ENCODE measurements at places on chromosomes 1 and 21.

GRCh38 chr1:40341491-40342380 lies 24.6 kb upstream of the COL9A2 start:
- no peak for DNase-seq

GRCh38 chr1:91774520-91775203 lies 111.3 kb downstream of the TGFBR3 start:
- DNase-seq = no peak

GRCh38 chr1:113859478-113860175 lies 11.9 kb downstream of the PTPN22 start:
- peak; percentile 21 for DNase-seq

DNA sequence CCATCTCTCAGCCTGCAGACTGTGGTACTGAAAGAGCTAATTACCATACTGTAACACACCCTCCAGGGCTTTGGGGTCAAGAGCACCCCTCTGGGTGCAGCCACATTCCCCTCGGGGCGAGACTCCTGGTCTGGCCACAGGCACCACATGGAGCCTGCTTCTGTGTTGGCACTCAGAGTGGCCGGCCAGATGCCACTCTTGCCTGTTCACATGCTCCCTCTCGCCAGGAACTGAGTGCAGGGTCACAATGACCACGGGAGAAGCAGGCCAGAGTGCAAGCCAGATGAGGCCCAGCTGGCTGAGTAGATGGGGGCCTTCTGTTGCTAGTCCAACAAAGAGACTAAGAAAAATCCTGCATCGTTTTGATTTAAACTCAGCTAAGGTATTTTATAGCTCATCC lies 864.0 kb downstream of the KCNT2 start:
- no peak for DNase-seq

DNA sequence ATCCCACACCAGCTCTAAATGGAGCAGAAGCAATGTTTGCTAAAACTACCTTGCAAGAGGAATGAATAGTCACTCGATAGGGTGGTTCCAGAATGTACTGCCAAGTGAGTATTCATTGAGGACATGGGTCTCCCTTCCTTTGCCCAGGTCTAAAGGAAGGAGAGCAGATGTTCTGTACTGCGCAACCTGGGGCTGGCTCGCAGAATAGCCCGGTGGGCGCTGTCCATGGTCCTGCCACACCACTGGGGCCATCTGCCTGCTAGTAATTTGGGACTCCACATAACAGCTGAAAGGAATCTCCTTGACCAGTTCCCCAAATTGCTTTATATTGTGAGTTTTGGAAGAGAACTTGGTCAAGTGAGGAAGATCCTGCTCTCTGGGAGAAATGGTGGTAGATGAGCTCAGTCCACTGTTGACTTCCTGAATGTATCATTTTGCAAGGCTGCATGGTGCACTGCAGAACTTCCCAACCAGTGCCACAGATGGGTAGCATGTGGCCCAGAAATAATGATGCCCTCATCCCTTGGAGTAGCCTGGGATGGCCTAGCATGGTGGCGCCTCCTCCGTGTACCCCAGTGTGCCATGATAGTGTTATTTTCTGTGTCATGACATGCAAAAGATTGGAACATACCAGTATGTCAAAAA lies 5.7 kb downstream of the SLC6A17 start:
- peak; percentile 53 for DNase-seq

- DNase-seq = no peak
Measured at GRCh38 chr1:55353707-55354620, 138.8 kb upstream of the USP24 start.

DNA sequence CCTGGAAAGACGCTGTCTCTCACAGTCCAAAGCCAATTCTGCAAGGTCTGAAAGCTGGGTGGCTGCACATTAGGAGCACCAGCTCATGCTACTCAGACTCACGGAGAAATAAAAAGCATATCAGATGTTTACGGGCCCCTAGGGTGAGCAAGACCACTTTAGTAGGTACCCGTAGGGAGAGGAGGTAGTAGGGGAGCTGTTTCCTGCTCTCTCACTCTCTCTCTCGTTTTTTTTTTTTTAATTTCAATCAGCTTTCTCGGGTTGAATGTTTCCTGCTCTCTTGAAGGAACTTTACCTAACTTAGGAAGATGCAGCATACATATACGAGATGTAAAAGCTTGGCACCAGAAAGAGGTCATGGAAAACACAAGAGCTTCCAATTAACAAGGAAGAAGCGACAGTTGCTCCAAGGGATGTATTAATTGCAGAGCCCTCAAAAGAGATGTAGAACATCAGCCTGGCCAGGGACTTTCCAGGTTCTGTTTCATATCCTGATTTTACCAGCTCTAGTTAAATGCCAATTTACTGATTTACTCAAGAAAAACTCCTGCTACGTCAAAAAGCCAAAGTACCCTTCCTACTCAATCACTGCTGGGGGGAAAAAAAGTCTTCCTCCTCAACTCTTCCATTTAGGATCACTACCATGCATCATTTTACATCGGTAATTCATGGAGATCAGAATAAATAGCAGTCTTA lies 3.1 kb downstream of the LORICRIN start:
- DNase-seq = no peak

GRCh38 chr1:184191181-184191621 lies 139.7 kb downstream of the TSEN15 start:
- no peak for DNase-seq

- peak; percentile 42 for DNase-seq
Measured at GRCh38 chr1:241532162-241532531, at the start of gene KMO. KMO (plus strand) TSS chr1:241532378; CDS start chr1:241532445, 67 bp downstream.

GRCh38 chr21:33236766-33237165 lies 7.0 kb downstream of the IFNAR2 start:
- DNase-seq = peak; percentile 8

- peak; percentile 64 for DNase-seq
Measured at GRCh38 chr1:93631626-93632365, 49.8 kb downstream of the BCAR3 start.

- no peak for DNase-seq
Measured at GRCh38 chr1:206828765-206829164, 36.7 kb upstream of the IL20 start.

DNA sequence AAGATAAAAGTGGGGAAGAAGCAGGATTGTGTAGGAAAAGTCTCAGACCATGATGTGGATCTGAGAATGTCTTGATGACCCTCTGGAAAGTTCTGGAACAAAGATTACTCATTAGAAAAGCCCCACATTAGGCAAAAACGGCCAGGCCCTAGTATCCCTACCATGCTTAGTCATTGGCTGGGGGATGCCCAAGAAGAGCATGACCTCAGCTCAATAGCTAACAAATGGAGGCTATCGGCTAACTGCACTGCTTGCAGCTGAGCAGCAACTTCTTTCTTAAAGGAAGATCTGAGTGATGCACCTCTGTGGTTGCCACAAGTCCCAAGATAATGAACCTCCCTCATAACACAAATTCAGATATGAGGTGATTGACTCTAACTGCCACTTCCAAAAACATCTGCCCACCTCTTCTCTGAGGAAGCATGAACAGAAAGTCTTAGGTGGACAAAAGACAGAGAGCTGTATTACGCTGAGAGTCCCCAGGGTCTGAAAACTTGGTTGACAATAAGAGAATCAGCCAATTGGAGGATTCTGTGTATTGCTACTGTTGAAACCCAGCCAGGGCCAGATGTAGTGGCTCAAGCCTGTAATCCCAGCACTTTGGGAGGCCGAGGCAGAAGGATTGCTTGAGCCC lies 64.6 kb upstream of the AK4 start:
- no peak for DNase-seq

- DNase-seq = no peak
Measured at GRCh38 chr1:239784896-239785295, 306.8 kb upstream of the FMN2 start.

DNA sequence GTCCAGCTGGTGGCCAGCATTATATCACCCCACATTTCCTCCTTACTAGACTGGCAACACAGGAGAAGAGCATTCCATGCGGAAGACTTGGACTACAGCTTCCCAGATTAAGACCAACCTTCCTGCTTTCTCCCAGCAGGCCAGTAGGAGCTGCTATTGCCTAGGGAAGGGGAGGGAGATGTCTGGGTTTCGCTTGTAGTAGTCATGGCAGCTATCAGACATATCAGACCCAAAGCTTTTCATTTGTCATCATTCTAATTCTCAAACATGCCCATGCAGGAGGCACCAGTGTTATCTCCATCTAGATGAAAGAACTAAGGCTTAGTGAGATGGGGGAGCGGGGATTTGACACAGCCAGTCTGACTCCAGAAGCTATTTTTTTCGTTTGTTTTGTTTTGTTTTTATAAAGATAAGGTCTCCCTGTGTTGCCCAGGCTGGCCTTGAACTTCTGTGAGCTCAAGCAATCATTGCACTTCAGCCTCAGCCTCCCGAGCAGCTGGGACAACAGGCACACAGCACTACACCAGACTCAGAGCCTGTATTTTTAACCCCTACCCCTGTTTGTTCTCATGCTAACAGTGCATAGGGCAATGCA lies 4.5 kb downstream of the PLA2G2A start:
- DNase-seq = peak; percentile 69

GRCh38 chr1:12184008-12184681 lies 17.4 kb downstream of the TNFRSF1B start:
- no peak for DNase-seq

DNA sequence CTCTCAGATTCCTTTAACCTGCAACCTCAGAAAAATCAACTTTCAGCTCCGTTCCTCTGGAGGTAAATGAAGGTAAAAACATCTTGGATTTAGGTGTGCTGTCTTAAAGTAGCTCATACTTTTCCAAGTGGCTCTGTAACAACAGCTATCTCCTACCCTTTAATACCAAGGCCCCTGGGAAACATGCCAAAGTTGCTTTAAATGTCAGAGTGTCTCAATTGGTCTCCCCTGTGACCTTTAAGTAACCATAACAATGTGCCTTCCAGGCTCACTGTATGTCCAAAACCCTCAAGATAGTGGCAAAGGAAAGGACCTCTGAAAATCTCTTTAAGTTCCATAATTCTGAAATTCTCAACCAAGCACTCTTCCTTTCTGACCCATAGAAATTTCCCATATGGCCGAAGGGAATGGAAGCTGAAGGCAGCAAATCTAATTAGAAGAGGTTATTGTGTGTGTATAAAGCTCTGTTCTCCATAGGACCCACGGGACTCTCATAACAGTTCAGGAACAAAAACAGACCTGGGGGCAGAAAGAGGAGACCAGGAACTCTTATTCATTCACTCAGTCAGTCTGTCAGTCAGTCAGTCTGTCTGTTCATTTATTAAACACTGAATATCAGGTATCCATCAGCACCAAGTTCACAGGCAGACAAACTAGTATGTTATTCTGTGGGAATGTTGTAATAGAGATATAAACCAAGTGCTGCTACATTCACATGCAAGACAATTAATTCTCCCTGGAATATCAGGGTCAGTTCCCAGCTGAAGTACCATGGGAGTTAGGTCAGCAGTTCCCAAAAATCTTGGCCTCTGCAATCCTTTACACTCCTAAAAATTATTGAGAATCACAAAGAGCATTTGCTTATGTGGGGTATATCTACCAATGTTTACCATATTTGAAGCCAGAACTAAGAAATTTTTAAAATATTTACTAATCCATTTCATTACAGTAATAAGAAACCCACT lies 19.1 kb downstream of the ASTN1 start:
- no peak for DNase-seq

GRCh38 chr1:226525750-226526149 lies 22.8 kb upstream of the STUM start:
- DNase-seq = no peak

DNA sequence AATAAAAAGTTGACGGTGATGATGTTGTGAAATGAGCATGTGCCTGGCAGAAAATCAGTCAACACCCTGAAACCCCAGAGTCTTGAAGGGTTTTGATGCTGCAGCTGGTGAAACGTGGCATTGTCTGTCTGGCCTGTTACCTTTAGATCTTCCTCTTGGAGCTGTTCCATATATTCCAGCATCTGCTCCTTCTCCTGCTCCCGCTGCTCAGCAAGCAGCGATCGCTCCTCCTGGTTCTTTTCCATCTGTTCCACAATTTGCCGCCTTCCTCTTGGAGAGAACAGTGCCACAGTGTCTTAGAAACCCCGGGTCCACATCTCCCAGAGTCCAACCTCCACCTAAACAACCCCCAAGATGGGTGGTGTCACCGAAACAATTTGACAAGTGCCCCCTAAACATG lies 15.7 kb downstream of the CFAP45 start:
- DNase-seq = no peak

DNA sequence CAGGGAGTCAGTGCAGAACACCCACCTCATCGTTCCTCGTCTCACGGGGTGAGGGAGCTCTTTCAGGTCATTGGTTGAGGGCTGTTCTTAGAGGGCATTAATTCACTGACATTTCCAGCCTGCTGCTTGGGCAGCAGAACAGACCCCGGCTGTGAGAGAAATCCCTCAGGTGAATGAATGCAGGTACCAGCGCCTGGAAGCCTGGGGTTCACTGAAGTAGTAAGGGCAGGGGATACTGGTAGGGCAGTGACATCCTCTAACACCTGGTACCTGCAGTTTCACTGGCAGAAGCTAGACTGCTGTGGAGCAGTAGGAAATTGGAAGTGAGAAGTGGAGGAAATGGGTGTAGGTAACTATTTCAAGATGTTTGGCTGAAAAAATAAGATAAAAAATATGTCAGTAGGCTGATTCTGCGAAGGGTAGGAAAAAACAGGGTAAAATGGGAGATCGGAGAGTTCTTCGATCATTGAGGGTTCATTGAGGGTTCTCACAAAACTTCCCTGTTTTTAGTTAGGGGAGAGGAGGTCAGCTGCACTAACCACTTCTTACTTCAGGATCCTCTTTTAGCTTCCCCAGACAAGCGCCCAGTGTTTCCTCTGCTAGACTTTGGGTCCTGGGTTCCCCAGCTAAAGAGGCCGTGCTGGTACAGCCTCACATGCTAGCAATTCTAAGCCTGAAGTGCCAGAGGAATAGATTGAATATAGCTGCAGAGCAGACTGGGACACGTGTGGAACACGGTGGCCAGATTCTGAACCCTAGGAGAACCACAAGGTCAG lies 55.2 kb downstream of the RNF220 start:
- no peak for DNase-seq

GRCh38 chr1:18900303-18900841 lies 2.0 kb downstream of the ALDH4A1 start:
- no peak for DNase-seq

DNA sequence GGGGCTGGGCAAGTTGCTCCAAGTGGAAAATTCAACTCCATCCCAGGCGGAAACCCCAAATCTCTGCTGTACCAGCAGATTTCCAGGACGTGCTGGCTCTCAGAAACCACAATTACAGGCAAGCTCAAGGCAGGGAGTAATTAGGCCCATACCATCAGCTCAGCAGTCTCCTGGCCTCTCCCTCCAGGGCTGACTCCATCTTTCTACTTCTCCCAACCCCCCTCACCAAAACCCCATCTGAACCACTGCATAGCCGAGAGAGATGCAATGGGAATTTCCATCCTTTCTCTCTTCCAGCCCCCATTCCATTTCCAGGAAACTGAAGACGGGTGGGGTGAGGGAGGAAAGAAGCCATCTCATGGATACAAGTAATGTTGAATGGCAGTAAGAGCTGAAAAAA lies 41.2 kb downstream of the ARHGEF11 start:
- DNase-seq = no peak

DNA sequence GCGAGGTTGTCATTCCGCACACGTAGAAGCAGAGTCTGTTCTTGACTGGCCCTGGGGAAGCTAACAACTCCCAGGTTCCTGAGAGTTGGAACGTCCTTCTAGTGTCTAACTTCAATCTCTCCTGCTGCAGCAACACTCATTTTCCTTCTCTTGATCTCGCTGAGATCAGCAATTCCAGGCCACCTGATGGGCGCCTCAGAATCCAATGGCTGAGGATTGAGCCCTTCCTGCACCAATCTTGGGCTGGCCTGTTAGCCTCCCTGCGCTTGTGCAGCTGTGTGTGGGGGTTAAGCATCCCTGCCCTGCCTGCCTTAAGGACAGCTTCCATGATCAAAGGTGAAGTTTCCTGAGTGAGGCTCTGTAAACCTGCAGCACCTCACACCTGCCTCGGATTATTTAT lies 87.9 kb downstream of the SYT2 start:
- no peak for DNase-seq
